Left ventricle myocardium inferior (tissue), 1 donor: ENCODE measurements at places on chromosomes 7 and 10.

DNA sequence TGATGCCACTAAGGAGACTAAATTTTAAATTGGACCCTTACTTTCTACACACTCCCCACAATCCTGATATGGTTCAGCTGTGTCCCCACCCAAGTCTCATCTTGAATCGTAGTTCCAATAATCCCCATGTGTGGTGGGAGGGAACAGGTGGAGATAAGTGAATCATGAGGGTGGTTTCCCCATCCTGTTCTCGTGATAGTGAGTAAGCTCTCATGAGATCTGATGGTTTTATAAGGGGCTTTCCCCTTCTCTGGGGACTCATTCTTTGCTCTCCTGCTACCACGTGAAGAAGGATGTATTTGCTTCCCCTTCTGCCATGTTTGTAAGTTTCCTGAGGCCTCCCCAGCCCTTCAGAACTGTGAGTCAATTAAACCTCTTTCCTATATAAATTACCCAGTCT lies 18.4 kb upstream of the BET1 start:
- no peak for DNase-seq

- DNase-seq: no peak
Measured at GRCh38 chr7:130463553-130464434, 23.0 kb upstream of the CEP41 start.

DNA sequence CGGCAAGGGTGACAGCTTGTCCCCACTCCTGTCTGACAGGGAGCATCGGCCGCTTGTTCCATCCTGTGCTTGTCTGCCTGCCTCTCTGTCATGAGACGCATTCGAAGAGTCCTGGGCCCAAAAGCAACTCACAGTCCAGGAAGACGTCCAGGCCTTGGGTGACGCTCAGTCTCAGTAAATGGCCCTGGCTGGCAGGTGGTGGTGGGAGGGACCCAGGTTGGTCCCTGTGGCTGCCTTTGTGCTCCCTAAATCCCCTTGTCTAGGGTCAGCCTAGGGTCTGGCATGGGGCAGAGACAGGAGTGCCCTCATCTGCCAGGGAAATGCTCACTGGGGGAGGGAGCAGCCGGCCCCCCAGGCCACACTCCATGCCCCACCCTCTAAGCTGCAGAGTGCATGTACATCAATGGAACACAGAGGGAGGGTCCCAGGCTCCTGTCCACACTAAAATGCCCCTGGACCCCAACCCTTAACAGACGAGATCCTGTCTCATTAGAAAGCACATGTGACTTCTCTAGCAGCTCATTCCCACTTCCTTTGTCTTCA lies 295.2 kb upstream of the ZNF32 start:
- no peak for DNase-seq

DNA sequence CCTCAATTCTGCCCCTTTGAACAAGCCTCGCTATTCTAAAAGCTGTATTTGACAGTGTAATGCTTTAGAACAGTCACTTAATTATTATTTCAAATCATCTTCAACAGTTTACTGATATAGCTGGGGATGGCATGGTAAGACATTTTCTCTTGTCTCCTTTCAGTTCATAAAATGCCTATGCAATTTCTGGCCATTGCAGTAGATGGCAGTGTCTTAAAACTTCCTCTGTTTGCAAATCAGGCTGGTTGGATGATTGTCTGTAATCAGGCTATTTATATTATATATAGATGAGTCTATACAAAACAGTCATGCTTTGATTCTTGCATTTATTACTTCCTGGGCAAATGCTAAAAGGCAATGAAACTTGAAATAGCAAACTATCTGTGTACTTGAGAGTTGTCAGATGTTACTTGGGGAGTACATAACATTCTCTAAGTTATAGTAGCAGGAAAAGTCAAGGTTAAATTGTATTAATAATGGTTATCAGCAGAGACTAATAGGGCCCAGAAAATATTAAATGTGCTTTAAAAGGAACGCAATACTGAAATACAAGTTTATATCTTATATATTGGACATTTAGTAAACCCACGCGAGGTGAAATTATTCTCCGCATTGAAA lies 55.5 kb upstream of the LHFPL3 start:
- no peak for DNase-seq

- DNase-seq: no peak
Measured at GRCh38 chr10:497898-498451, 191.5 kb downstream of the DIP2C start.

GRCh38 chr7:70893971-70894715 lies 237.8 kb upstream of the GALNT17 start:
- DNase-seq: no peak

GRCh38 chr7:26627221-26627620 lies 237.2 kb downstream of the SKAP2 start:
- DNase-seq: no peak

DNA sequence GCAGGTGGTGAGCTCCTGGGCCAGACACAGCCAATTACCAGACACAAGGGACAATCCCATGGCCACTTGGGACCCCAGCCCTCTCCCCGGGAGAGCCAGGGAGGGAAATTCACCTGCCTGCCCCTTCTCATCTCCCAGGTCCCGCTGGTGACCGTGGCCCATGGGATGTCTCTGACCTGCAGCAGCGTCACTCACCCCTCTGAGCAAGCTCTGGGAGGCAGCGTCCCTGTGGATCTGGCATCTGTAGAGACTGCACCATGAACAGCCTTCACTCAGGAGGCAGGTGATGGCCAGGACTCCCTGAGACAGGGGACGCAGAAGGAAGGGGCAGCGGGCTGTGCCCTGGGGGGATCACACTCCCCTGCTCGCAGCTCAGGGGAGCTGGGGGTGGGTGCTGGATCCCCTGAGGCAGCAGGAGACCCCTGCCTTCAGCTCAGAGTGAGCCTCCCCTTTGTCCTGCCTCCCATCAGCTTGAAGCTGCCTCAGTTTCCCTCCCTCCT lies 90.8 kb downstream of the FOXL3 start:
- no peak for DNase-seq

- no peak for DNase-seq
Measured at GRCh38 chr10:103184615-103185014, 8.5 kb downstream of the NT5C2 start.

DNA sequence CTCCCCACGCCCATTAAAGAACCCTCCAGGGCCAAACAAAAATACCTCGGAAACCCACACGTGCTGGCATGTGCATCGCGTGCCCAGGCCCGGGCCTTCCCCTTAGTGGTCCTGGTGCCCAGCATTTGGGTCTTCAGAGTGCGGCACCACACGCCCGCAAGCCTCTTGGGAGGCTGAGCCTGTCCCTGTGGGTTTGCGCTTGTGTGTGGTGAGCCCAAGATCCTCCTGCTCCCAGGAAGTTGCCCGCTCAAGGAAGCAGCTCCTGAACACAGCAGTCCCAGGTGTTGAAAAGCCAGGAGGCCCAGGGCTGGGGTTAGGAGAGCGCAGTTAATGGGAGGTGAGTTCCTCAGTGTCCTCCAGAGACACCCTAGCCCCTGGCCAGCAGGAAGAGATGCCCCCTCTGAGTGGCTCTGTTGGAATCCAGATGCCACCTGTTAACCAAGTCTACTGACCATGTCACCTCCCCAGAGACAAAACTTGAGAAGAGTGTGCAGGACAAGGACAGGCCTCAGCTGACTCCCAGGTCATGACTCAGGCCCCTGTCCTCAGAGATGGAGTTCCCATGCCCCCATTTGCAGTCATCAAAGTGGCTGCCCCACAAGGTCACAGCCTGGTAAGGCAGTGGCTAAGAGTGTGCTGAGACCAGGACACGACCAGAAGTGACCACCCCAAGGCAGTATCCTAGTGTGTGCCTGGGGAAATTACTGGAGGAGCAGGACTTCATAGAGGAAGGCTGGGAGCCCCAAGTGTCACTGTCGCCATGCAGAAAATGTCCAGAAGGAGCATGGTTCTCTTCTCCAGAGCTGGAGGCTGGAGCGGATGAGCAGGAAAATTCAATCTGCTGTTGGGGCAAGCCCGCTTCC lies 5.2 kb downstream of the FZD9 start:
- DNase-seq: no peak
